Kidney glomerular epithelial cell (primary cell): ENCODE measurements at places on chromosomes 16 and 17.

DNA sequence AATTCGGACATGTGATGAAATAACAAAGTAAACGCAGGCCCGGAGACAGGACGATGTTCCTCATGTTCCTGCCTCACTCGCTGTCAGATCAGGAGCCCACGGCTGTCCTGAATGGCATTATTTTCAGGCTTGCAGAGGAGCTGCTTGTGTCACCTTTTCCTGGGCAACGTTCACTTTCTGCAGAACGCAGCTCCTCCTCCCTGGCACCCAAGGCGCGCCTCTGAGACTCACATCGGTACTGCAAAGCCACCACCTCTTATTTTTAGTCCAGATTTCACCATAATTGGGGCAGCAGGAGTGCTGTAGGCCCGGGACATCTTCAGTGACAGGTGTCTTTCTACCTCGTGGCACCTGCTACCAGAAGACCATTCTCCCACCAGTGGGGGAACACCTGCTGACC lies 8.0 kb upstream of the C16orf96 start:
- DNase-seq = no peak

- peak; percentile 97 for DNase-seq
Observed at GRCh38 chr16:57628008-57628781, at the start of gene ADGRG1. ADGRG1 (plus strand) TSS chr16:57628630; CDS start chr16:57650288, 21,658 bp downstream.

DNA sequence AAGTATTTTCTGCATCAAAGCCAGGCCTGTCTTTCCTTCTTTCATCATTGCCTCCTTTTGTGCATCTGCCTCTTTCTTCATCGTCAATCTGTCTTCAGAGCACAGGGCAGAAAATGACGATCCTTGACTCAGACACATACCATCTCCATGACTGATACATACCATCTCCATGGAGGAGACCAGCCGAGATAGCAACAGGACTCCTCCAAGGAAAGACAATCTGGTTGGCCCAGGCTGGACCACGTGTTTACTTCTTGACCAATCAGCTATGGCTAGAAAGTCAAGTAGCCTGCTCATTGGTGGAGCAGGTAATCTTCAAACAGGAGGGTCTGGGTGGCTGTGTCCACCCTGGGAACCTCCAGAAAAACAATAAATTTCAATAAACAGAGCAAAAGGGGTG lies 164.6 kb downstream of the CPPED1 start:
- peak; percentile 20 for DNase-seq

- DNase-seq = no peak
Observed at GRCh38 chr16:5560084-5560483, 462.5 kb upstream of the EEF2KMT start.

DNA sequence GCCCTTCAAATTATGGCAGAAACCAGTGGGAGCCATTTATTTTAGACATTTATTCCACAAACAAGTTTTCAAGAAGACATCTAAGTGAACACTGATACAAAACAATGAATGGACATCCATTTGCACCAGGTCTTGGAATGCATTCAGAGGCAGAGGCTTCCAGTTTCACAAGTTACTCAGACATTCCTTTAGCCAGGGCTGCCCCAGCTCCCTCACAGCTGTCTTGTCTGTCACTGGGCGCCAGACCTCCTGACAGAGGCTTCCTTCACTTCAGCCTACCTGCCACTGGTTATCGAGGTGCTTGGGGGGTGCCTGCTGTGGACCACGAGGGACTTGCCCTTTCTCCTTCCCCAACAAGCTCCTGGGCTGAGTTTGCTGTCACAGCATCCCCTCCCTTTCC lies 19.2 kb downstream of the AQP8 start:
- DNase-seq = no peak

DNA sequence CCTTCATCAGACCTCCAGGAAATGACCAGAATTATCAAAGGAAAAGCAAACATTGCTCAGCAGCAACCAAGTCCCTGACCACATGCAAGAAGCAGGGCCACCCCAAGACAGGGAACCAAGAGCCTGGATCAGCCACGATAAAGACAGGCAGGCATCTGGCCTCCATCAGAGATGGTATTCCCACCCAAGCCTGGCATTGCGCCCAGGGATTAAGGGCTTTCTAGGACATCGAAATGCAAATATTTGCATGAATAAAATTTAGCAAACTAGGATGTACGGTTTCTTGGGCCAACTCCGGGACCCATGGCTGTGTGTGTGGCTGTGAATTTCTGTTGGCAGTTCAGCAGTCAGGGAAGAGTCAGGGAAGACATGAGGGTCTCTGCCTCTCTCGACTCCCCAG lies 241.4 kb upstream of the DYNLRB2 start:
- DNase-seq = no peak

DNA sequence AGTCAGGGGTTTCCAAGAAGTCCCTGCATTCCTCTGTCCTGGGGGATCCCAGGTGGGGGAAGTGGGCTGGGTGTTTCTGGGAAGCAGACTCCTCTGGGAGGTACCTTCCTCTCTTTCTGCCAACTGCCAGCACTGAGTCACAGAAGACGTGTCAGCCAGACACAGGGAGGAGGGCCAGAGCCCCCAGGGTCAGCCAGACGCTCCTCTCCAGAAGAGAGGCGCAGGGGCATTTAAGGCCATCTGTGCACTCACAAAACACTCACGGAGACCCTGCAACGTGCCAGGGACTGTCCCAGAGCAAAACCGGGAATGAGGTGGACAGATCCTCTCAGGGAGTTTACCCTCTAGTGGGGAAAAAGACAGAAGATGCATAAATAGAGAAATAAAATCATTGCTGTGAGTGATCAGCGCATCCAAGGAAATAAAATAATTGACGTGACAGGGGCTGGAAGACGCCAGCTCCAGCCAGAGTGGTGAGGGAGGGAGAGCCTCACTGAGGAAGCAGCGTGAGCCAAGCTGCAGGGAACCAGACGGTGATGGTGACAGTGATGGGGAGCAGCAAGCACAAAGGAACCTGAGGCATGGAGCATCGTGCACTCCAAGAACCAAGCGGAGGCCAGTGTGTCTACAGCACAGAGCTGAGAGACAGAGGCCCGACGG lies 105.4 kb downstream of the ZNF423 start:
- no peak for DNase-seq
